ENCODE measurements at places on chromosomes 2 and 18.

DNA sequence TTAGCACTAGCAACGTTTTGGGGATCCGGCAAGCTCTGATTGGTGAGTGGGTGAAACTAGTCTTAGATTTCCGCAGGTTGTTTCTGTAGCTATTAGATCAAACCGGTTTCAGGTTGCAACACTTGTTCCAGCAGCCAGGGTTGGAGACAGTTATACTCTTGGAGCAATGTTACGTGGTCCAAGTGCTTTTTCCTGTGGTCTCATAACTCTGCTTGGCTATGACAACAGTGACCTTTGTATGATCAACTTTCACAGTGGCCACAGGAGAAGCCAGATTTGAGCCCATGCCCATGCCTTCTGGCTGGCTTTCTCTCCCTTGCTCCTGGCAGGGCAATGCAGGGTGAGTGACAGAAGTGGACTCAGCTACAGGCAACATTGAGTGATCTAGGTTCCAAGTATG, 84.5 kb upstream of the TAF1B start:
- DNase-seq = no peak

- no peak for DNase-seq
Observed at GRCh38 chr2:115389024-115389423, 946.6 kb downstream of the DPP10 start.

GRCh38 chr18:75545189-75545588, 117.7 kb upstream of the SMIM21 start:
- DNase-seq = no peak

DNA sequence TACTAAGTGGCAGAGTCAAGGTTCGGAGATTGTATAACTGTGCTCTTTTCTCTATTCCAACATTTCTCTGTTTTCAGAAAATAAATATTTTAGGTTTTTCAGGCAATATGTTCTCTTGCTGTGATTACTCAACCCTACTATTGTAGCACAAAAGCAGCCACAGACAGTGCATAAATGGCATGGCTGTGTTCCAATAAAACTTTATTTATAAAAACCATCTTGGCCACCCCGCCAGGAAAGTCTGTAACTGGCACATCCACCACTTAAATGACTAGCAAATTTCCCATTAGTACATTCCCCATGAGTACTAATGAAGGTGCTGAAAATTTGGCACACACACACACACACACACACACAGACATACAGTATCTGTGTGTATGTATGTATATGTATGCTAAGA, 30.8 kb upstream of the PARD3B start:
- no peak for DNase-seq

- no peak for DNase-seq
Observed at GRCh38 chr18:5975111-5976002, 80.0 kb upstream of the TMEM200C start.

GRCh38 chr2:15974565-15975260, 34.4 kb downstream of the MYCN start:
- DNase-seq = no peak

DNA sequence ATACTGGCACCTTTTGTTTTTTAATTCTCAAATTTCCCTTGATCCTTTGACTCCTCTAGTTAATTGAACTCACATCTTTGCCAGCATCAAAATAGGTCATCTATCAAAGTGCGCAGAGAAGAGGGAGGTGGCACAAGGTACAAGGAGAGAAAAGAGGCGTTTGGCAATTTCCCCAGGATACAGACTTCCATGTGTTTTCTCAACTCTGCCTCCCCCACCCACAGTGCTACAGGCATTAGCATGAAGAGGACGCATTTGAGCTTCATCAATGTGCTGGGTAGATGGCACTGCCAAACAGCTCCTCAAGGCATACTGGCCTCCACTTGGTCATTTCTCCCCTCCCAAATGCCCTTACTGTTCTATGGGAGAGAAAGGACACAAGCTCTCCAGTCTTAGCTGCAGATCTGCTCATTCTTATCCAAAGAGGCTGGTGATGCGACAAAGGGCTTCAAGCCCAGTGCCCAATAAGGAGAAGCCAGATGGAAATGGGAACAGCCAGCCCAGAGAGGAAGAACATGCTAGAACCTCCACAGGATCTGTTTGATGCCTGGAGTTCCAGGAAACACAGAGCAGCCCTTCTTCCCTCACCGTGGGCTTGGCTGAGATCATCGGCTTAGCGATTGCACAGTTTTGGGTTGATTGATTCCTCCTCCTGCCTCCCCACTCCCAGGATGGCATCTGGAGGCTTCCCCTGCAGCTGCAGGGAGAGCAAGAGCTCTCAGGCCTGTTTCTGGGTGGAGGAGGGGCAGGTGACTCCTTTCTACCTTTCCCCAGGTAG, 144.7 kb upstream of the SMAD2 start:
- no peak for DNase-seq

All from NCI-H1694 treated with DMSO at 0.1 percent for 48 hours (cell line).